ENCODE measurements at places on chromosomes 5 and 9. TPM values are rescaled to one million over a fixed set of nuclear protein-coding genes. Genes with fewer than 3 reads are reported as not detected.

GRCh38 chr9:86706391-86706790 is 240.9 kb downstream of the GAS1 start:
- DNase-seq = no peak
- no peaks in the 10 kb centered on the region for H3K27me3 ChIP-seq
- no peaks in the 10 kb centered on the region for H3K36me3 ChIP-seq
- no peak overlapping the region for H3K4me3 ChIP-seq
- H3K27ac ChIP-seq = no peak overlapping the region
- peaks cover 3% of the 10 kb centered on the region for H3K4me1 ChIP-seq

GRCh38 chr5:127428748-127429147 is 88.7 kb upstream of the PRRC1 start:
- peaks cover 21% of the 10 kb centered on the region for H3K4me1 ChIP-seq
- no peak for DNase-seq
- H3K36me3 ChIP-seq = peaks cover 3% of the 10 kb centered on the region
- no peak overlapping the region for H3K4me3 ChIP-seq
- H3K27me3 ChIP-seq = no peaks in the 10 kb centered on the region

GRCh38 chr5:170522211-170523141 is 18.7 kb downstream of the KCNIP1 start:
- peaks cover 26% of the 10 kb centered on the region for H3K4me1 ChIP-seq
- peak; percentile 95 for DNase-seq
- H3K4me3 ChIP-seq = peak overlapping the region; percentile 46
- H3K36me3 ChIP-seq = no peaks in the 10 kb centered on the region
- H3K27me3 ChIP-seq = no peaks in the 10 kb centered on the region
- H3K27ac ChIP-seq = peak overlapping the region; percentile 96

DNA sequence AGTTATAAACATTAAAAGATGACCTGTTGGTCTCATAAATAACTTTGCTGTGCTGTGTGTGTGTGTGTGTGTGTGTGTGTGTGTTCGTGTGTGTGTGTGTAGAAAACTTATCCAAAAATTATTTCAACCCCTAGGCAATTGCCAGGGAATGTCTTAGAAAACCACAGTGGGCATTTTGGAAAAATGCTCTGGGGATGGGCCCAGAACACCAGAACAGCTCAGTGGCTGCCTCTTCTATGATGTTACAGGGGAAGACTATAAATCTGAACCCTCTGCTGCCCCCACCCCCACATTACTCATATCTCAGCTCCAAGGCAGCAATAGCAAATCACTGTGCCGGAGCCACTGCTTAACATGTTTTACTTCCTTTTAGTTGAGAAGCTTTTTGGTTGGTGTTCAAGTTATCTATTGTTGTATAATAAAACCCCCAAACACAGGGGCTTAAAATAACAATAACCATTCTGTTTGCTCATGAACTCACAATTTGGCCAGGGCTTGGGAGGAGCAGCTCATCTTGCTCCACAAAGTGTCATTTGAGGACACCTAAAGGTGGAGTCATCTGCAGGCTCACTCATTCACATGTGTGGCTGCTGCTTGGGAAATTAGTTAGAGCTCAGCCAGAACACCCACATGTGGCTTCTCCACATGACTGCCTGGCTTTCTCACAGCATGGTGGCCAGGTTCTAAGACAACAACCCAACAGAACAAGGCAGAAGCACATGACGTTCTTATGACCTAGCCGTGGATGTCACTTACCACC is 40.4 kb downstream of the ACTBL2 start:
- H3K4me1 ChIP-seq = peaks cover 58% of the 10 kb centered on the region
- no peak overlapping the region for H3K4me3 ChIP-seq
- DNase-seq = no peak
- no peaks in the 10 kb centered on the region for H3K27me3 ChIP-seq
- H3K27ac ChIP-seq = peak overlapping the region; percentile 22

GRCh38 chr5:121426153-121426552 is 425.5 kb upstream of the FTMT start:
- H3K27me3 ChIP-seq = no peaks in the 10 kb centered on the region
- H3K4me3 ChIP-seq = no peak overlapping the region
- no peak overlapping the region for H3K27ac ChIP-seq
- H3K36me3 ChIP-seq = no peaks in the 10 kb centered on the region
- no peak for DNase-seq
- H3K4me1 ChIP-seq = peaks cover 38% of the 10 kb centered on the region

The DMGDH gene
- total RNA-seq = 3.2 TPM

DNA sequence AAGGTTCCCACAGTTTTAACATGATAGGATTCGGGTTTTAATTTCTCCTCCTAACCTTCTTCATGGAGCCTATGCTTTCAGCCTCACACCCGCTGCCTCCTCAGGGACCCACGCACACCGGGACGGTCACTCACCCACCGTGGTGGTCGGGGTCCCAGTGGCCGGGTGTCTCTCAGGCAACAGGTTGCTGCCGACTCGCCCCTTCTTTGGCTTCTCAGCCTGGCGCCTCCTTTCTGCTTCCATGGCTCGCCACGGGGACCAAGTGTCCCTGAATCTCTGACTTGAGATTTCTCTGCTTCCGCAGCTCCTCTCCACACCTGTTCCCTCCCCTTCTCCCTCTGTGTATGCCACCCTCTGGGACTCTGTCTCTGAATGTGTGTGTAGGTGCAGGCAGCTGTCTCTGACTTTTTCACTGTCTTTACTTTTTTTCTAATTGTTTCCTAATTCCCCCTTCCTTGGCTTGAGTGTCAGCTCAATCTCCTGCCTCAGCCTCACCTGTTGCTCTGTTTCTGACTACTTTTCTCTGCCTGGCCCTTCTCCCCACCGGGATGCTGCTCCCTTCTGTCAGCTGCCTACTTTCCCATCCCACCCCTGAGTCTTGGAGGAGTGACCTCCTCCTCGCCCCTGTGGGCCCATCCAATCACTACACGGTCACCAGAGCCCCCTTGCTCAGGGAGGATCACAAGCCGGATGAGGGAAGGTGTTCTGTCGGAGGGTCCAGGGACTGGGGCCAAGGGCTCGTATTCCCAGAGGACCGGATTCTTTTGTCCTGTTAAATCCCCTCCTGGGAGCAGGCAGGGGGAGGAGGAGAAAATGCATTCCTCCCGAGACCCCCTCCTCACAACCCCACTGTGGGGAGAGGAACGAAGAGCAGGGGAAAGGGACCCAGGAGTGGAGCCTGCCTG is at the start of gene PROP1:
Gene PROP1, minus strand, starts transcription at position 552 of the 905 bp plus-strand sequence. Its CDS starts 309 bp downstream, at position 243.
- no peaks in the 10 kb centered on the region for H3K36me3 ChIP-seq
- H3K27me3 ChIP-seq = peaks cover 32% of the 10 kb centered on the region
- no peak within 1 kb of the TSS for H3K4me3 ChIP-seq
- no peak within 1 kb of the TSS for H3K27ac ChIP-seq
- no peaks in the 10 kb centered on the region for H3K4me1 ChIP-seq

DNA sequence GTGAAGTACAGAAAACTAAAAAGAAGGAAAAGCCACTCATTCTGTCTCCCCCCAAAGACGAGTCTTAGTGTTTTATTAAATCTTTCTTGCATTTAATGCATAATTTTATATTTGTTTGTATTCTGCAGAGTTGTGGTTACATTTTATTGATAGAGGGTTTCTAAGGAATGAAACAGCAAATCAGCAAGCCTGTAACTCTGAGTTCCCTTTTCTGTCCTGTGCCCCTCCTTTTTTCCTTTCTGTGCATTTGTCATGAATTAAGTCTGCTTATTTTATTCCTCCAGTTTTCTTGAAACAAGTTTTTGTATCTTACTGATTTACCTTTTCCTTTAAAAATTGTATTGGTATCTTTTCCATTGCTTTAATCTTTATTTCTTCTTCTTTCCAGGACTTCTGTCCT is 132.8 kb downstream of the MUSK start:
- no peak overlapping the region for H3K27ac ChIP-seq
- DNase-seq = no peak
- peaks cover 1% of the 10 kb centered on the region for H3K36me3 ChIP-seq
- no peak overlapping the region for H3K4me3 ChIP-seq

The PCDHA9 gene
- total RNA-seq = 2.0 TPM

- no peak overlapping the region for H3K27ac ChIP-seq
- no peak overlapping the region for H3K4me3 ChIP-seq
- H3K27me3 ChIP-seq = peaks cover 87% of the 10 kb centered on the region
- H3K36me3 ChIP-seq = peaks cover 2% of the 10 kb centered on the region
- DNase-seq = no peak
These were observed 17.8 kb upstream of the PITX1 start for GRCh38 chr5:135051872-135052271.

DNA sequence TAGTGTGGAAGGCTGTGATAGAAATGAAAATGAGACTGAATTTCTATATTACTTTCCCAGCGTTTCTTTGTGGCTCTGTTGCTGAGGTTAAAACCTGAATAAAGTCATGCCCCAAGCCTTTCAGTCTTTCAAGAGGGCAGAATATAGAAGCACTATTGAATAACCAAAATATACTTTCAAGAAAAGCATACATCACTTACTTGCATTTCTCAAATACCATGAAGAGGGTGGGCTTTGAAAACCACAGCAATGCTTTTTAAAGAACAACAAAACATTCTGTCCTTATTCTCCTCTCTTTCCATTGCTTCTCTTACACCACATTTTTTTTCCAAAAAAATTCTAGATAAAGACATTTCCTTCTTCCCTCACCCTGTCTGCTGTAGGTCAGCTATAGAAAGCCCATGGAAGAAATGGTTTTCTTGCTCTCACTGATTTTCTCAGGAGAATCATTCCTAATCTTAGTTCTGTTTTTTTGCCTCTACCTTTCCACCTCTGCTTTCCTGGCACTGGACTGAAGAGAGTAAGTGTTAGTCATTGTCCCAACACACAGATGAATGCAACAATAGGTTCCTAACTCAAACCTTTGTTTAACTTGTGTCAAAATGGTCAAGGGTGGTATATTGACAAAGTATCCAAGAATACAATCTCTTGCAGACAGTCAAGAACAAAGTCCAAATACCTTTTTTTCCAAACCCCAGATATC is 51.6 kb downstream of the NUDT12 start:
- H3K27me3 ChIP-seq = no peaks in the 10 kb centered on the region
- H3K27ac ChIP-seq = peak overlapping the region; percentile 82
- no peak overlapping the region for H3K4me3 ChIP-seq
- peaks cover 29% of the 10 kb centered on the region for H3K4me1 ChIP-seq
- DNase-seq = no peak

The FAT2 gene
- total RNA-seq = 2.2 TPM

GRCh38 chr5:54187694-54188093 is 122.7 kb downstream of the ARL15 start:
- no peak overlapping the region for H3K27ac ChIP-seq
- H3K4me3 ChIP-seq = no peak overlapping the region
- H3K4me1 ChIP-seq = peaks cover 7% of the 10 kb centered on the region
- H3K27me3 ChIP-seq = no peaks in the 10 kb centered on the region
- DNase-seq = no peak

The ASPN gene
- 376 TPM for total RNA-seq

The AK3 gene
- 39.7 TPM for total RNA-seq

The EQTN gene
- not detected for total RNA-seq

All from chondrocyte (in vitro differentiated cells).